Aorta (tissue), 5 donors: ENCODE measurements at places on chromosomes 5 and 9. TPM values are rescaled to one million over a fixed set of nuclear protein-coding genes. Genes with fewer than 3 reads are reported as not detected.
A peak's percentile ranks its signal among the peaks of the same experiment; 100 is the strongest.

The GRPEL2 gene
- 12.9 TPM for total RNA-seq

DNA sequence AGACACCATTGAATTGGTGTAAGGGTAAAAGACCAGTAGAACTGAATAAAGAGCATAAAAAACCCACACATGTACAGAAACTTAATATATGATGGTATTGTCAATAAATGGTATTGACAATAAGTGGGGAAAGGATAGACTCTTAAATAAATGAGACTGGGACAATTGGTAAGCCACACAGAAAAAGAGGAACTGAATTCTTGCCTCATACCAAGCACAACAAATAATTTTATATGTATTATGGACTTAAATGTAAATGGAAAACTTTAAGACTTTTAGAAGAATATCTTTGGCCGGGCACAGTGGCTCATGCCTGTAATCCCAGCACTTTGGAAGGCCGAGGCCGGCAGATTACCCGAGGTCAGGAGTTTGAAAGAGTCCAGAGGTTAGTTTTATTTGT, 37.9 kb upstream of the PPP2CA start:
- no peak for DNase-seq

GRCh38 chr5:128966846-128967245, 1.6 kb downstream of the SLC27A6 start:
- DNase-seq: no peak

GRCh38 chr5:39399135-39400036, 25.4 kb downstream of the DAB2 start:
- DNase-seq: no peak

GRCh38 chr9:126696401-126697145, 82.8 kb downstream of the LMX1B start:
- DNase-seq: peak; percentile 69

- DNase-seq: no peak
Observed at GRCh38 chr5:25418319-25418859, 773.6 kb upstream of the CDH10 start.

The ZNF782 gene
- 9.5 TPM for total RNA-seq

GRCh38 chr5:78497573-78498533, 137.4 kb downstream of the SCAMP1 start:
- DNase-seq: no peak

- no peak for DNase-seq
Observed at GRCh38 chr5:74394916-74395880, 245.3 kb downstream of the ENC1 start.

DNA sequence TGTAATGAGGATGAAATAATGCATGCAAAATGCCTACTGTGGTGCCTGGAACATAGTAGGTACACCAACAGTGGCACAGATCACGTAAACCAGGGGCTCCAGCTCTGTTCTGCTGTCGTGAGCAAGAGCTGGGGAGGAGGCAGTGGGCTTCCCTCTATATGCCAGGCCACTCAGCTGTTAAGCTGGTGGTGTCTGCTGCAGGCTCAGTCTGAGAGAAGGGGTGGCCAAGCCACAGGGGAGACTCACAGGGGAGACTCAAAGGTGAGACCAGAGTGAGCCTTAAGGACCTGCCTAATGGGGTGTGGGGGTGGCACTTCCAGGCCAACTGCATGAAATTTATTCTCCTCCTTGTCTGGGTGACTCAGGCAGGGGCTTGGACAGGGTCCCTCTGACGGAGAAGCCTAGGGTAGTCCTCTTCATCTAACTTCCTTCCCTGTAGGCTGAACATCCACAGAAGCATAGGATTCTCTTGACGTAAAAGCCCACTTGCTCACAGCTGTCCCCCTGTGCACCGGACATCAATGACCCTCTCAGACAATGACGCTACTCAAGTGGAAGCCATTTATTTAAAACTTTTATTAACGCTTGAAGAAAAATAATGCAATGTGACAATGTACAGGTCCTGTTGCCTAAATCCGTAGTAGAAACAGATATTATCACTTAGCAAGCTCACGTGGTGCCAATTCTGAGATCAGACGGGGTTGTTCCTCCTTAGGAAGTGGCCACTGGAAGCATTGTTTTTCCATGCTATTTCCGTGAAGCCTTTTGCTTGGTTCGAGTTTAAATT, 13.9 kb downstream of the STC2 start:
- DNase-seq: no peak

- no peak for DNase-seq
Observed at GRCh38 chr5:10775646-10776045, 14.6 kb upstream of the DAP start.

The TMEM215 gene
- total RNA-seq: not detected

The DUSP1 gene
- 1,994 TPM for total RNA-seq

DNA sequence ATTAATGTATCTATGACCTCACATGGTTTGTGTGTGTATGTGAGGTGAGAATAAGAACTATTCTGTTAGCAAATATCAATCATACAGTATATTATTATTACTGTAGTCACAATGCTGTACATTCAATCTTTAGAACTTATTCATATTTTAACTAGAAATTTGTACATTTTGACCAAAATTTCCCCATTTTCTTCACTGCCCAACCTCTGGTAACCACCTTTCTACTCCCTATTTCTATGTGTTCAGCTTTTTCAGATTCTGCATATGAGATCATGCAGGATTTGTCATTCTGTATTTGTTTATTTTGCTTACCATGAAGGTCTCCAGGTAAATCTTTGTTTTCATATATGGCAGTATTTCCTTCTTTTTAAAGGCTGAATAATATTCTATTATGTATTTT, 607.9 kb downstream of the SLCO4C1 start:
- no peak for DNase-seq

The TEX48 gene
- not detected for total RNA-seq

DNA sequence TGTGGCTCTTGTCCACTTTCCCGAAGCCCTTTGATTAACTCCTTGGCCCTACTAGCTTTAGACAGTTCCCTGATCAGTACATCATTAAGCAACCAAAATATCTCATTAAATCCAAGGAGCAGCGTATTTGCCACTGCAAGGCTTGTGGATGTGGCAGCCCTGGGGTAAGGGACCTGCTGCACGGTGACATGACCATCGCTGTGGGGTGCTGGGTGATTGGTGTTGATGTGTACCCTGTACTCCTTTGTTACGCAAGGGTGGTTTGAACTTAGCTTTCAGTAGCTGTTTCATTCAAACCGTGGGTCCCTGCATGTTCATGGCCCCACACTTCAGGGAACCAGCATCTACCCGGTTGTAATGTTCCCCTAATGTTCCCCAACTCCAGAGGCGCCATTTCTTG, 41.0 kb downstream of the OTULIN start:
- DNase-seq: no peak

GRCh38 chr5:68565427-68565826, 349.9 kb downstream of the PIK3R1 start:
- no peak for DNase-seq

DNA sequence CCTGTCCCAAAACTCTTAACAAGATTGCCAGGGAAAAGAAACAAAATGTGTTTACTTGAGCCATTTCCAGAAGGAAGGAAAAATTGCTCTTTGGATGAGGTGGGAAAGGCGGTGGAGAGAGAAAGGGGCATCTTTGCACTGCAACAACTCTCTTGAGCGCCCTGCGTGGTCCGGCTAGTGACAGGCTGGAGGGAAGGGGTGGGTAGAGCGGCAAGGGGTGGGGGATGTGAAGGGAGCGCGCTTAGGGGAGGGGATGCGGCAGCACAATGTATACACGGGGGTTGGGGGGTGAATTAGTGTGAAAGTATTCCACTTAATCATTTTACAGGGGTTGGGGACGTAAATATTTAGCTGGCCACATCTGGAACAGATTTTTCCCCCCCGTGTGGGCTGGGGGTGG, 1.3 kb downstream of the FGF10 start:
- no peak for DNase-seq

- DNase-seq: no peak
Observed at GRCh38 chr5:128111818-128112448, 28.4 kb downstream of the SLC12A2 start.
